Myocyte (in vitro differentiated cells): ENCODE measurements at places on chromosomes 16 and 17.

- DNase-seq, result peak; percentile 37
Measured at GRCh38 chr17:309361-309888, 43.2 kb downstream of the RPH3AL start.

GRCh38 chr17:5942687-5943086 lies 127.5 kb upstream of the WSCD1 start:
- DNase-seq, result no peak

DNA sequence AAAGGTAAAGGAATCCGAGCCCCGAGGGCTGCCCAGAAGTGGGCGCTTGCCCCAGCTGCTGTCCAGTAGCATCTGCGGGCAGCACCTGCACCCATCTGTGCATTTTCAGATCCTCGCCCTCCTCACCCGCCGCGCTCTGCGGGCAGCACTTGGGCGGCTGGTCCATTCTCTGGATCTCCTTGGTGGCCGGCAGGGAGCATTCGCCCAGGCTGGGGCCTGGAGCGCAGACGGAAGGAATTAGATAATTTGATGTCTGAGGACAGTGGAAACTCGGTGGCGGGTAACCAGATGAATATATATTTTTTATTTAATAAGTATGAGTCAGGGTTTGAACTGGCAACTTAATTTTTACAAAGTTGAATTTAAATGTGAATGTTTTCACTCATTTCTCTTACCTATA lies 88.5 kb downstream of the NPIPB11 start:
- DNase-seq, result no peak

GRCh38 chr17:19306160-19307111 lies 56.1 kb downstream of the B9D1 start:
- no peak for DNase-seq

DNA sequence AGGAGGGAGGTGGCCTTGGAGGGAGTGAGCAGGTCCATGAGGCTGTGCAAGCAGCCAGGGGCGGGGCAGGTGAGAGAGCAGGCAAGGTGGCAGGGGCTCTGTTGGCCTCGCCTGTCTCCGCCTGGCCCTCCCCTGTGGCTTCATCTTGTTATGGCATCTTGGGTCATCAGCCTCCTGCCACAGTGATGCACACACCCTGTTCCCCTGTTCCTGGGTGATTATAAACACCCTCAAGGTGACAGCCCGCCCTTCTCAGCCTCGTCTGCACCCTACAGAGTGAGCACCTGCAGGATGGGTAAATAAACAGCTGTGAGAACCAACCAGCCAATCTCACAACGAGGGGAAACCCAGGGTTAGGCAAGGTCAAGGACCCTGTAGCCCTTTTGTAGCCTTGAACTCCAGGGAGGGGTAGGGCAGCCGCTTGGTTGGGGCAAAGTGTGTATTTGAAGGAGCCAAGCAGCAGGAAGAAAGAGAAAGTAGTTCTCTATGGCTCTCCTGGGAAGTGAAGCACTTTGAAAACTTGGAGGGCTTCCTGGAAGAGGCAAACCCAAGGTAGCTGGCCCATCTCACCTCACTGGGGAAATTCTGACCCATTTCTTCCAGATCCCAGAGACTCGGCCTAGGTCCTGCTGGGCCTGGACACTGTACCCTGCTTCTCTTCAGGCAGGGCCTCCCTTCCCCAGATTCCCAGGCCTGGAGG lies 60.6 kb downstream of the NT5M start:
- no peak for DNase-seq

- DNase-seq, result no peak
Measured at GRCh38 chr17:8885967-8886684, 18.7 kb upstream of the PIK3R6 start.

DNA sequence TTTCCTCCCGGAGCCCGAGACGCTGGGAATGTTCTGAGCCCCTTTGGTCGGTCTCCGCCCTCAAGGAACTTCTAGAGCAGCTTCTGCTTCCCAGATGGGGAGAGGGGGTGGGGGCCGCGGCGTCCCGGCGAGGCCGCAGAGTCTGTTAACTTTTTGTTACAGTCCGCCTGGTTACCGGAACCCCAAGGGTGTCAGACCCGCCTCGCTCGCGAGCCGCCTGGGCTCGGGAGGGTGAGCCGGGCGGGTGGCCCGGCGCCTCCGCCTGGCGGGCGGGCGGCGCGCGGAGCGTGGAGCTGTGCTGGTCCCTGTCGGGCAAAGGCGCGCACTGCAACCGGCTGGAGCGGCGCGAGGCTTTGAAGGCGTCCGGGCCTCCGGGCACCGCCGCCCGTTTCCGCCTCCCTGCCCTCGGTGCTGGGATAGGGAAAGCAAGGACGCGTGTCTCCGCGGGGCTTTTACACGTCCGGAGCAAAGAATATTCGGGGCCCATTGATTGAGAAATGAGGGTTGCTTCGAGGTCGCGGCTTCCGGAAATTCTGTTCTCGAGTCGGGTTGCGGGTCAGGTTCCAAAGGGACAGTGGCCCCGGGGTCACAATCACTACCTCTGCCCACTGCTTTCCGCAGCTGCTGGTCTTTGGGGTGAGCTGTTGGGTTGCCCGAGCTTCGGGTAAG lies 1.7 kb downstream of the HS3ST3B1 start:
- peak; percentile 91 for DNase-seq

DNA sequence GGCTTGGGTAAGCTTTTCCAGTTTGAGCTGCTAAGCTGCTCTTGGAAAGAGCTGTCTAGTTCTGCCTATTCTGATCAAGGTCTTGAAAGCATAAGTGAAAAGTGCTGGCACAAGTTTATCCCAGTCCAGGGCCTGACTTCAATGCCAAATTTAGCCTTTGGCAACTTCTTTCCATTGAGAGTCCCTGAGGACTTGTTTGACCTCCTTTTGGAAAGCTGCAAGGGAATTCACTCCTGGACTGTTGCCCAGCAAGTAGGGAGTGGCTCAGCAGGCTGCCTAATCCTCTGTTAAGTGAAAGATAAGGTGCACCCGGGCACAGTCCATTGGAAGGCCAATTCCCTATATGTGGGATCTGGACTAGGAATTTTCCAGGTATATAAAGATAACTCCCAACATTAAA lies 16.0 kb upstream of the TANC2 start:
- peak; percentile 99 for DNase-seq

DNA sequence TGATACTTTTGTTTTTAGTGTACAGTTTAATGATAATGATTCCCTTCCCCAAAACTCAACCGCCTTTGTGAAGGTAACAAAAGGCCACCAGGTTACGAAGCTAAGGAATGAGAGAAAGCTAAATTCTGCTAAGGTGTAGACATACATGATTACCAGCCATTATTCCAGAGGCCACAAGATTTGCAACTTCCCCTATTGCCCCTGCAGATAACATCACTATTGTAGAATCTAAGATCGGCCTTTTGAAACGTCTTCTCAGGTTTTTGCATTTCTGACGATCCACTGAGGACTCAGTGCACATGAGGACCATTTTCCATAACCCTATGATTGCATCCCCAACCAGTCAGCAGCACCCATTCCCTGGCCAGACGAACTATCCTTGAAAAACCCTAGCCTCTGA lies 33.9 kb upstream of the SNN start:
- DNase-seq, result no peak

DNA sequence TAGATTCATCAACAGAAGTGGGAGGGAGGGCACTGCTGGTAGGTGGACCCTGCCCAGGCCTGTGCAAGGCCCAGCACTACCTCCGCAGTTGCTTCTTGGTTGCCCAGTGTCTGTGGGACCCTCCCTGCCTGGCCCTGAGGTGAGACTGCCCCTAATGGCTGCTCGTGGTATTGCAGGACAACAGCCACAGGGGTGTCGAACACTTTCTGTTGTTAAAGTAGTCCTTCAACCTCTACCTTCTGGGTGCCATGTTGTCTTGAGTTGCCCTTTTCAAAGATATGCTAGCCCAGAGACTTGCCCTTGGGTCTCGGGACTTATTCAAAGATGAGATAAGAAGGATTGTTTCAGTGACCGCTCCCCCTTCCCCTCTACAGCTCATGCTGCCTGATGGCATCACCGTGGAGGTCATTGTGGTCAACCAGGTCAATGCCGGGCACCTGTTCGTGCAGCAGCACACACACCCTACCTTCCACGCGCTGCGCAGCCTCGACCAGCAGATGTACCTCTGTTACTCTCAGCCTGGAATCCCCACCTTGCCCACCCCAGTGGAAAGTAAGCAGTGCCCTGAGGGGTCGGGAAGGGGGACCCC lies 29.1 kb downstream of the AKAP1 start:
- DNase-seq, result peak; percentile 42

DNA sequence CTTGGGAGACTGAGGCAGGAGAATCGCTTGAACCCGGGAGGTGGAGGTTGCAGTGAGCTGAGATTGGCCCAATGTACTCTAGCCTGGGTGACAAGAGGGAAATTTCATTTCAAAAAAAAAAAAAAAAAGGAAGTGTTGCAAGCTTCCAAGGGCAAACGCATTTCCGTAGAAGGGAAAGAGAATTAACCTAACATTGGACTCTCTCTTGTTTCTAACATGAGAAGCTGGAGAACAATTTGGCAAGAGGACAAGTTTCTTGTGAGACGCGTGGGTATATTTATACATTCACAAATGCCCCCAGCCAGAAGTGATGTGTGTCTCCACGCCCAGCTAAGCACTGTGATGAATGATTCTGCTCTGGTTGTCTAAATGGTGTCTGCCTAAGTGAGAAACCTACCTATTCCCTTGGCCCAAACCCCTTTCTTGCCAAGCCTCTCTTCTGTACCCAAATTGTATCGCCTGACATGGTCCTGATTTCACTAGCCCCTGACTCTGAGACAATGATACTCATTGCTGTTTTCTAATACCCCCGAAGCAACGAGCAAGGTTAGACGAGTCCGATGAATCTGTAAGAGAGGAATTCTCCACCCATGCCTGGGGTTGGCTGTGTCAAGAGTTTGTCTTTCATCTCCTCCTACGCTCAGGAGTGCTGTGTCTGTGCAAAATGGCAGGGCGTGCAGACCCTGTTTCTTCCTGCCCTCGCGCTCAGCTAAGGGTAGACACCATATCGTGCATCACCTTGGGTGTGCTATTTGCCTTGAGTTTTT lies 14.2 kb upstream of the ST6GALNAC2 start:
- no peak for DNase-seq

GRCh38 chr17:67386965-67387551 lies 10.0 kb downstream of the PITPNC1 start:
- peak; percentile 47 for DNase-seq

GRCh38 chr17:82212331-82213250 lies at the start of gene CCDC57:
TSS of gene CCDC57 (minus strand) at chr17:82212842. CDS start at chr17:82201944, 10,898 bp downstream.
- DNase-seq, result peak; percentile 81

GRCh38 chr17:7903154-7904103 lies 12.7 kb downstream of the RNF227 start:
- DNase-seq, result no peak

GRCh38 chr17:78332991-78333390 lies 26.9 kb downstream of the SOCS3 start:
- no peak for DNase-seq

DNA sequence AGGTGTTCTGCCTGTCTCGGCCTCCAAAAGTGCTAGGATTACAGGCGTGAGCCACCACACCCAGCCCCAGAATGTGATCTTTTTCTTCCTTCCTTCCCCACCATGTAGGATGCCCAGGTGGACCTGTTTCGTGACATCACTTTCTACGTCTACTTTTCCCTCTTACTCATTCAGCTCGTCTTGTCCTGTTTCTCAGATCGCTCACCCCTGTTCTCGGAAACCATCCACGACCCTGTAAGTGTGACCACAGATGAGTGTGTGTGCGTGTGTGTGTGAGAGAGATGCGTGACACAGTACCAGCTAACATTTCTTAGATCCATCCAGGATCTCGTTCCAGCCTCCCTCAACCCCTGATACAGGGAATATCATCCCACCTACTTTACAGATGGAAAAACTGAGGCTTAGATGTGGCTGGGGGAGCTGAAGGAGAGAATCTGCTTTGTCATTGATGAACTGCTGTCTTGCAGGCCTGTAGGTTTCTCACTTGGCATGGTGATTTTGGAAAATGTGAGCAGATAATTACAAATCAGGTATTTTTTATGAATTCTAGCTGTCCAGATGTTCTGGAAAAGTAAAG lies 67.1 kb downstream of the ABCC1 start:
- DNase-seq, result no peak

DNA sequence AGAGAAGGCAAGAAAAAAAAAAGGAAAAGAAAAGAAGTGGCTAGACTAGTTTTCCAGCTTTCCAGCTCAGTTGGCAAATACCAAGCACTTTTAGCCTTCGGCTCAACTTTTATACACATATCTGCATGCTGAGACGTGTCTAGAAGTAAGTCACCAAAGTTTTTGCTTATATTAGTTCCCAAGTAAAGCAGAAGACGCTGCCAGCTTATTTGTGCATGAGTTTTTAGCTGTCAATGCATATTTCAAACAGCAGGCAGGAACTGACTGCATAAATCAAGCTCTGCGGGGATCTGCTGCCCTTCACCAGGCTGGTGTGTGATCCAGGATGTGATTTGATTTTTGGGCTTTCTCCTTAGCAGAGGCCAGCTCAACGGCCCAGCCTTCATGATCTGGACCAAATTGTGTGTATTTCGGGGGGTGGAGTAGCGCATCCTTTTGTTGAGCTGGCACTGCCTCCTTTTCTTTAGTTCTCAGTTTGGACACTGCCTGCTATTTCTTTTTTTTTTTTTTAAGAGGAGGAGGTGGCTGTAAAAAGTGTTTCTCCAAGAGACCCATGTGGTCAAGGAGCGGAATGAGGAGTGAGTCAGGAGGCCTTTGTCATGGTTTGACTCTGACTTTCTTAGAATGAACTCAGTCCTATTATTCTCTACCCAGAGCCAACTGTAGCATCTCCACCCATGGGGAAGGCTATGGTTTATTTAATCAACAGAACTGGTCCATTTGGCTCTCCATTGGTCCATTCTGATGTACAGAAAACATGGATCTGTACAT lies 162.6 kb upstream of the XYLT1 start:
- DNase-seq, result no peak
